ENCODE measurements at places on chromosomes 1 and 21. TPM values are rescaled to one million over a fixed set of nuclear protein-coding genes. Genes with fewer than 3 reads are reported as not detected.

GRCh38 chr21:33850401-33850800 is 65.2 kb downstream of the ATP5PO start:
- no peak for DNase-seq

Gene CHD5
- not detected for polyA plus RNA-seq

Gene KCNE2
- 0.67 TPM for polyA plus RNA-seq

DNA sequence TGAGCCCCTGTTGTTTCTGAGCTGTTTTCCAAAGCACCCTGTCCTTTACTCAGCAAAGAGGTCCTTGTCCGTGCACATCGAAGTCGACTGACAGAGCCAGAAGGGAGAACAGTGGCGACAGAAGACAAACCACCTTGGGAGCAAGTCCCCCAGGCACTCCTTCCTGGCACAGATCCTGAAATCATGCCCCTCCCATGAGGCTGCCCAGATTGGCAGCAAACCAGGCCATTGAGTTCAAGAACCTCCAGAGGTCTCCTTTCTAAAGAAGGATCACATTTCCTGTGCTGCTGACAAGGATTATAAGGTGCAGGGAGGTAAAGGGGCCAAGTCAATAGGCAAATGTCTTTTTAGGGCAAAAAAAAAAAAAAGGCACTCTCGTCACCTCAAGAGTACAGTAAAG is 84.7 kb upstream of the HIVEP3 start:
- no peak for DNase-seq

Gene DIPK1A
- 14.1 TPM for polyA plus RNA-seq

DNA sequence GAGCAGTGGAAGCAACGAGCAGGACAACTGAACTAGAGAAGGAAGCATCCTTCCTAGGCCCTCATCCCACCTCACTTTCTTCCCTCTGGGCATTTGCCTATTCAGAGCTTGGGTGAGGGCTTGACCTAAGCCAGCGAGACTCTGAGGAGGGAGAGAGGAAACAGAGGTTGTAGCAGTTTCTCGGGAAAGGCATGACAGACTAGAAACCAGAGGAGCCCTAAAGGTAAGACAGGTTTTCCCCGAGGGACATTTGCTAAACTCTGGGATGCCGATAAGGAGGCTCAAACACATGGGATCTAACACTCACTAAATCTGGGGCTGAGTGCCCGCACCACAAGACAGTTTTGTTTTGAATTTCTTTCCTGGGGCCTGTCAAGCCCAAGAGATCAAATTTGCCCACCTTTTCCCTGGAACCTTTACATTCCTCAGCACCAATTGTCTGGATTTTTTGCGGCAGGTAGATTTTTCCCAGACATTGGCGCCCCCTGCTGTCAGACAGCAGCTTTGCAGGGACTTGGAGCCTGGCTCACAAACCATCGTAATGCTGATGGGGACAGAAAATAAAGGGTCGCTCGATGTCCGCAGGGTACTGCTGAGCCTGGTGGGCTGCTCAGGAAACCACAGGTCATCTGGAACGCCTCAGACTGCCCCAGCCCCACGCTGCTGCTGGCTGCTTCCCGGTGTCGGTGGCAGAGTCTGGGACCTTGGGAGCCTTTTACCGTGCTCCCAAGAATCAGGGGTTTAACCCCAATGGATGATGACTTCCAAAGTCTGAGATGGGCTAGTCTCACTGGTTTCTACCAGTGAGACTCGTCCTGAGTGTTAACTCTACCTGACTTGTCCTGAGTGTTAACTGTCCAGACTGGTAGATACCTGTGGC is 23.4 kb upstream of the TSPAN2 start:
- DNase-seq, result peak; percentile 67

DNA sequence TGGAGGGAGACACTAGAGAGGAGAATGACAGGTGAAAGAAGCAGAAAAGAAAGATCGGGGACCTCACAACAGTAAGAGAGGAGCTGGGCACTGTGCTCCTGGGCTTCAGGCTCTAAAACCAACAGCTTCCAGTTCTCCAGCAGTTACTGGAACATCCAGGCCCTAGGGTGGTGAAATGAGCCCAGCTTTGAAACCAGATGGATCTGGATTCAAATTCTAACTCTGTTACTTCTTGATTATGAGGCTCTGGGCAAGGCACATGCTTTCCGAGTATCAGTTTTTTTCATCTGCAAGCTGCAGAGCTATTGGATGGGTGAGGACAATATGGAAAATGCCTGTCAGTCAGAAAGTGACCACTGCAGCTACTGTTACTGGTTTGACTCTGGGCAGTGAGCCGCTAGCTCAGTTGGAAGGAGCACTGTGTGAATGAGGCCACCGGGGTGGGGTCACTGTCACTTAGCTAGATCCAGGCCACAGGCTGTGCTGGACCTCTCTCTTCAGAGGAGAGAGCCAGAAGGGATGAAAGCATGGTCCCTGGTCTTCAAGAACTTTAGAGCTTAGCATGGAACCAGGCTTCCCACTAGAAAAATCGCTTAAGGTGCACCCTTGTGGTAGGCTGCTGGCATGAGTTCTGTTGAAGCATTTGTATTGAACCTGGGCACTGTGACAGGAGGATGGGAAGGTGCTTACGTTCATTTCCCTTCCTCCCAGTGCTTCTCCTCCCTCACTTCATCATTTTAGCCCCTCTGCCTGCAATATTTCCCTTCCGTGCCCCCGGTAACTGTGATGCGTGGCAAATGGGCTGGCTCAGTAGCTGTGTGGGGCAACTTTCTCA is 12.2 kb downstream of the PLEKHO1 start:
- DNase-seq, result peak; percentile 15

DNA sequence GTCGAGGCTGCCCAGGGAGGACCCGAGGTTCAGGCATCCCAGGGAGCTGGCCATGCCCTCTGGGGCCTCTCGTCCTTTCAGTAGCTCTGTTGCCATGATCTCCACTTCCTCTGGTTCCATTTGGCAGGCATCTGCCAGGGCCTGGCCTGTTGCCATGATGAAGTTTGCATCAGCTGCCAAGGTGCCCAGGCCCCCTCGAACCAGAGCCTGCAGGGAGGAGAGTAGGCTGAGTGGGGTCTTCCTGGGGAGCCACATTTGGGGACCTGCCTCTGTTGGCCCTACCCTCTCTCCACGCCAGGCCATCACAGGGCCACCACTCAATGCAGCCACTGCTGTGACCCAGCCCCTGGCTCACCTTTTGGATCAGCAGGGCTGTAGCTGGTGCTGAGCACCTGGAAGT is 16.4 kb upstream of the KIF21B start:
- DNase-seq, result no peak

GRCh38 chr1:230763927-230764591 is 16.9 kb downstream of the CAPN9 start:
- no peak for DNase-seq

All from naive thymus-derived CD8-positive, alpha-beta T cell (primary cell).